ENCODE measurements at places on chromosomes 5 and 9. TPM values are rescaled to one million over a fixed set of nuclear protein-coding genes. Genes with fewer than 3 reads are reported as not detected.

CSNK1G3 gene
- 28.9 TPM for total RNA-seq

SPATA6L gene
- 1.3 TPM for total RNA-seq

SERF1A gene
- 6.2 TPM for total RNA-seq

KIAA0825 gene
- total RNA-seq: 2.4 TPM

ANXA1 gene
- 69.8 TPM for total RNA-seq

PCDHA9 gene
- total RNA-seq: not detected

SLC36A2 gene
- not detected for total RNA-seq

JAK2 gene
- total RNA-seq: 7.6 TPM

DNA sequence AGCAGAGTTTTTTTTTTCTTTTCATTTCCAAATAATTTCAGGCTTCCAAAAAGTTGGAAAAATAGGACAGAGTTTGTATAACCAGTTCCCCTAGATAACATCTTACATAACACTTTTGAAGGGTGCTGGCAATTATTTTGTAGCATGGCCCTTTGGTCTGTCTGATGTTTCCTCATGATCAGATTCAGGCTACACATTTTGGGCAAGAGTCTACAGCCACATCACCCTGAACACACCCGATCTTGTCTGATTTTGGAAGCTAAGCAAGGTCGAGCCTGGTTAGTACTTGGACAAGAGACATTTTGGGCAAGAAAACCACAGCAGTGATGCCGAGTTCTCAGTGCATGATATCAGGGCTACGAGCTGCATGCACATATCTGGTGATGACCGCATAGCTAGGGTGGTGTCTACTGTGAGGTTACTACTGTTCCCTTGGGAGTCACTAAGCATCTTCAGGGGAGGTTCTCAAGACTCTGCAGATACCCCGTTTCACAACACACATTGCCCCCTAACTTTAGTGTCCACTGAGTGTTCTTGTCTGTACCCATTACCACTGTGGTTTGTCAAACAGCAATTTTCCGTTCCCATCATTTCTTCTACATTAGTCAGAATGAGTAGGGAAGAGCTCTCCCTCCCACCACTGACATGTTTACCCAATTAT is 86.2 kb downstream of the TTC39B start:
- H3K4me3 ChIP-seq: no peak overlapping the region
- no peaks in the 10 kb centered on the region for H3K36me3 ChIP-seq
- no peak overlapping the region for H3K27ac ChIP-seq
- H3K4me1 ChIP-seq: no peaks in the 10 kb centered on the region
- no peaks in the 10 kb centered on the region for H3K27me3 ChIP-seq
- no peak for DNase-seq

GRCh38 chr5:95925378-95925744 is 36.3 kb downstream of the ELL2 start:
- H3K27ac ChIP-seq: no peak overlapping the region
- no peak for DNase-seq
- H3K27me3 ChIP-seq: no peaks in the 10 kb centered on the region
- H3K4me1 ChIP-seq: peaks cover 22% of the 10 kb centered on the region
- no peaks in the 10 kb centered on the region for H3K36me3 ChIP-seq
- no peak overlapping the region for H3K4me3 ChIP-seq

- no peak for DNase-seq
- H3K4me1 ChIP-seq: no peaks in the 10 kb centered on the region
- H3K27me3 ChIP-seq: no peaks in the 10 kb centered on the region
- H3K36me3 ChIP-seq: no peaks in the 10 kb centered on the region
- no peak overlapping the region for H3K27ac ChIP-seq
Observed at GRCh38 chr5:155783791-155784190, 543.2 kb upstream of the SGCD start.

DNA sequence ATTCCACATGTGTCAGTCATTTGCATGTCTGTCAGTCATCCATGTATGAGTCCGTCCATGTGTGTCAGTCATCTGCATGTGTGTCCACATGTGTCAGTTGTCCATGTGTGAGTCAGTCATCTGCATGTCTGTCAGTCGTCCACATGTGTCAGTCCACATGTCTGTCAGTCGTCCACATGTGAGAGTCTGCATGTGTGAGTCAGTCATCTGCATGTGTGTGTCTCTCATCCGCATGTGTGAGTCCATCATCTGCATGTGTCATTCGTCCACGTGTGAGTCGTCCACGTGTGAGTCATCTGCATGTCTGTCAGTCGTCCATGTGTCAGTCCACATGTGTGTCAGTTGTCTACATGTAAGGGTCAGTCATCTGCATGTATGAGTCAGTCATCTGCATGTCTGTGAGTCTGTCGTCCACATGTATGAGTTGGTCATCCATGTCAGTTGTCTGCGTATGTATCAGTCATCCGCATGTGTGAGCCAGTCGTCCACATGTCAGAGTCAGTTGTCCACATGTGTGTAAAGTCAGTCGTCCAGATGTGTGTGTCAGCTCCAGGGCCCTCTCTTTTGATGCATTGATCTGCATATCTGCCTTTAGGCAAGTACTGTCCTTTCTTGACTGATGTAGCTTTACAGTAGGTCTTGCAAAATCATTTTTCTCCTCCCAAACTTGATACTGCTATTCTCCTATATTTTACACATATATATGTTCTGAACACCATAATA is 72.5 kb upstream of the CACNA1B start:
- no peak overlapping the region for H3K4me3 ChIP-seq
- H3K27me3 ChIP-seq: no peaks in the 10 kb centered on the region
- peaks cover 44% of the 10 kb centered on the region for H3K36me3 ChIP-seq
- no peaks in the 10 kb centered on the region for H3K4me1 ChIP-seq

- DNase-seq: peak; percentile 51
- no peak overlapping the region for H3K27ac ChIP-seq
- no peaks in the 10 kb centered on the region for H3K36me3 ChIP-seq
- H3K4me3 ChIP-seq: no peak overlapping the region
- H3K27me3 ChIP-seq: no peaks in the 10 kb centered on the region
- no peaks in the 10 kb centered on the region for H3K4me1 ChIP-seq
Observed at GRCh38 chr9:93595461-93595860, 19.1 kb downstream of the PHF2 start.
